A549 treated with RU486 at 1 μM for 4 hours (cell line): ENCODE measurements at places on chromosomes 5 and 9. TPM values are rescaled to one million over a fixed set of nuclear protein-coding genes. Genes with fewer than 3 reads are reported as not detected.

The IFNA21 gene
- total RNA-seq, result not detected in 5 replicates

The SLC34A3 gene
- total RNA-seq, result 0.07 to 0.08 TPM (median 0.07 TPM) in 3 of 5 replicates, not detected in the others

The SPAG8 gene
- total RNA-seq, result 0.26 to 0.47 TPM (median 0.41 TPM) in 5 replicates

The GABBR2 gene
- 0.08 to 0.49 TPM (median 0.15 TPM) in 5 replicates for total RNA-seq

The LRRC19 gene
- not detected in 5 replicates for total RNA-seq

The GGTA1 gene
- total RNA-seq, result 0.06 TPM in 1 of 5 replicates, not detected in the others

The CFAP157 gene
- 0.05 to 0.08 TPM in 2 of 5 replicates, not detected in the others for total RNA-seq

The LPAR1 gene
- 11.2 to 15.7 TPM (median 15.2 TPM) in 5 replicates for total RNA-seq

The CYLC2 gene
- not detected in 5 replicates for total RNA-seq

The CDC25C gene
- total RNA-seq, result 10.7 to 12.9 TPM (median 11.2 TPM) in 5 replicates

The GRXCR2 gene
- not detected in 5 replicates for total RNA-seq

The OR1J2 gene
- not detected in 5 replicates for total RNA-seq
